ENCODE measurements at places on chromosomes 1 and 21.

- DNase-seq = no peak
These were observed 138.0 kb upstream of the DNAH14 start for GRCh38 chr1:224791362-224791941.

- DNase-seq = no peak
These were observed 79.2 kb upstream of the SAMD11 start for GRCh38 chr1:844472-845026.

GRCh38 chr1:216849146-216849545 is 125.9 kb upstream of the ESRRG start:
- no peak for DNase-seq

GRCh38 chr1:115300087-115300876 is 37.8 kb downstream of the NGF start:
- no peak for DNase-seq

- DNase-seq = no peak
These were observed 37.3 kb downstream of the AHDC1 start for GRCh38 chr1:27566462-27567145.

DNA sequence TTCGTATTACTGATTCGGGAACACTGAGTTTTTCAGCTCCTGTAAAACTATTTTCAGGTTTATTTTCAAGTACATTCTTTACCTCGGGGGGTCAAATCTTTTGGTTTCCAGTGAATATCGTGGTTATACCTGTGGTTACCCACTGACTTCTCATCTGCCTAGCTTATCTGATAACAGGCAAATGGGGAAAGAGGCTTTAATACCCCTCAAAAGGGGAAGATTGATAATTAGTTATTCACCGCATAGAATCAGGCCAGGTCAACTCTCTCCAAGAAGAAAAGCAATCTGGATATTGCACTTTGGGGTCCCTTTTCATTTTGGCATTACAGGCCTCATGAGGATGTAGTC is 23.0 kb downstream of the RUNX1 start:
- DNase-seq = no peak

GRCh38 chr21:29939104-29939923 is 482 bp downstream of the GRIK1 start:
- DNase-seq = peak; percentile 12

- no peak for DNase-seq
These were observed 2.1 kb downstream of the KLHDC7A start for GRCh38 chr1:18482721-18483425.

DNA sequence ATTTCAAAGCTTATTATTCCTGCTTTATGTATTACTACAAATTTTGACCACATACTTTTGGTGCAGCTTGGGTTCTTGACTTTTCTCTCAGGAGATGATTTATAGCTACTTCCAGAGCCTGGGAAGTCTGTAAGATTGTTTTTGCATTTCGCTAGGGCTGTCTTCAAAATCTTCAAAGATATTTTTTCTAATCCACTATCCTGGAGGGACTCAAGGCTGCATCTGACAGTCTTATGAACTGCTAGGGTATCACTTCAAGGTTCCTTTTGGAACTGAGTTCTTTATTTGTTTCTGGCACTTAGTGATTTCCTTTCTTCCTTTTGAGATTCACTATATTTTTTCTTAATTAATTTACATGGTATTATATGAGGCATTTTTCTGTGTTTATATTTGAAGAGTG is 90.0 kb upstream of the LYPLAL1 start:
- DNase-seq = no peak

DNA sequence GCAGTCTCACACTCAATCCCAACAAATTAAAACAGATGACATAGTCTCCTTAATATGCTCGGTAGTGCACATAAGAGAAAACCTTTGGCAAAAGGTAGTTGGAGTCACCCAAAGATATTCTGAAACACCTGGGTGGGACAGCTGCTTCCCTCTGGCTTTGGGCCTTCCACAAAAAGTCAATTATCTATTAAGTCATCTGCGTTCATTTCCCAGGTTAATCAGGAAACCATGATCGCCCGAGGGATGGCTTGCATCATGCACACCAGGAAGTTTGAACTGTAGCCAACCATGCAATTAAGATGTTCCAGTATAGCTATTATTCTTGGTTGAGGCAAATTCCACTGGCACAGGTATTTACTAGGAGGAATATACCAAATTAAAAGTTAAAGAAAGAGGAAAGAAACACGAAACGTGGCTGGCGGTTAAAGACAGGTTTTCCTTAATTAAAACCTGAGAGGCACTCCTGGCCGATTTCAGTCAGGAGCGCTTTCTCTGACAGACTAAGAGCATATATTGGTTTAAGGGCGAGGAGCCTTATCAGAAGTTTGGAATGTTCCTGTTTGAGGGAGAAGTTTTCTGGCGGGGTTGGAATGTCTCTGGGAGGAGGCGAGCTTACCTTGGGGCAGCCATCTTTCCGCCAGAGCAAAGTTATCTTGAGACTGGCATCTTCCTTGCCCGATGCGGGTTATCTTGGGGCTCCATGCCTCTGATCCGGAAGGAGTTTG is 19.9 kb downstream of the CLDN17 start:
- DNase-seq = no peak

GRCh38 chr1:30905403-30905802 is 3.2 kb downstream of the SDC3 start:
- DNase-seq = no peak

DNA sequence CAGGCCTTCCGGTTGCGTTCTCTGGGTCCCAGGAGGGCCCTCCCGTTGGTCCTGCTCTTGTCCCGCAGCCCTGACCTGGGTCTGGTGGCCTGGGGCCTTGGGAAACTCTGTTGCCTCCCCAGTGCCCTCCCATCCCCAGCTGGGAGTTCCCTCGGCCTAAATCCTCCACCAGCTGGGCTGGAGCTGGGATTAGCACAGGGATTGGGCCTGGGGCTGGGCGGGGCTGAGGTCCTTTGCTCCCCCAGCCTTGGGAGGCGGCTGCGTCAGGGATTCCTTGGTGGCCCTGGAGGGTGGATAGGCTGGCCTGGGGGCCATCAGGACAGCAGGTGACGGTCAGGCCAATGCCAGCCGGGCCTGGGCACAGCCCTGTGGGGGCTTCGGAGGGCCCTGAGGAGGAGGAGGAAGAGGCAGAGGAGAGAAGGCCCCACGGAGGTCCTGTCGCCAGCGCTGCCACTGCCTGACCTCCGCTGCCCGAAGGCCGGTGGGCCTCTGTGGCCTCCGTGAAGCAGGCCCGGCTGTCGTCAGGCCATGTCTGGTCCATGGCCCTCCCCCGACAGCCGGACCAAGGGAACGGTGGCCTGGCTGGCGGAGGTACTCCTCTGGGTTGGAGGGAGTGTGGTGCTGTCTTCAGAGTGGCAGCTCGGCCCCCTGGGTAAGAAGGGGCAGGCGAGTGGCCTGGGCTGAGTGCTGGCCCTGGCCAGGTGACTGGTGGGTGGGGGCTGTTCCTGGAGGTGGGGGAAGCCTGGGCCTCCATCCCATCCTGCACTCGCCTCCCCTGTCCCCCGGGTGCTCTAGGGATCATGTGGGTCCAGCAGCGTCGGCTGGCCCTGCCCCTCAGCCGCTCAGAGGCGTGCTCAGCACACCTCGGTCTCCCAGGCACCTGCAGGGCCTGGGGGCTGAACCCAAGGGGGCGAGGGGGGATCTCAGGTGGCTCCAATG is at the start of gene PLCH2:
Gene PLCH2, plus strand, starts transcription at position 229 of the 939 bp plus-strand sequence. Its CDS starts 300 bp downstream, at position 529.
- DNase-seq = no peak

All from left renal pelvis (tissue), 4 donors.